ENCODE measurements at places on chromosomes 7 and 10.
A peak's percentile ranks its signal among the peaks of the same experiment; 100 is the strongest.

DNA sequence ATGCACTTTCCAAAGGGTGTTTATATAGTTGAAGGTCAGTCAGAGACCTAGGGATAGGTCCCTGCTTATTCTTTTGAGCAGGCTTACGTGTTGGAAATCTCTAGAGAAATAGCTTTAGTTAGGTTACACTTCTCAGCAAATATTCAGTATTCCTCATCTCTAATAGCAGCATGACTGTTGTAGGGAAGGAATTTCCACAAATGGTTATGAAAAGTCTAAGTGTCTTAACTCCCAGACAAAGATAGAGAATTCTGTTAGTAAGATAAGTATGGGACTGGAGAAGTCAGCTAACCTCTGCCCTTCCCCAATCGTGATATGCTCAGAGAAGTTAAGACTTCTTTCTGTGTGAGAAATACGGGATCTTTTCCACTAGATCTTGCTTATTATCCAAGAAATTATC lies 16.5 kb downstream of the SGPL1 start:
- no peak for DNase-seq

DNA sequence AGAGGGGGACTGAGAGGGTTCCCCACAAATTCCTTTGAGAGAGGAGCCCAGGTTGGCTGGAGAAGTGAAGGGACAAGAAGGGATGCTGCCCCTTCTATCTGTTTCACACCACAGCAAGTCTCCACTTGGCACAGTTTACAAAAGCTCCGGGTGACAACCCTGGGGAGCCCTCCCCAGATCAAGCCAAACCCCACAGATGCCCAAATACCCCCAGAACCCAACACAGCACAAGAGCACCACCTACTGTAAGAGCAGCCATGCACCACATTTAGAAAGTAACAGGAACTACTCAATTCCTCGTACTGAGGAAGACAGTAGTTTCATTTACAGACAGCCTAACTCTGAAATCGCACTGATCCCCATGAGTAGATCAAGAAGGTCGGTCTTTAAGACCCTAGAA lies 67.8 kb upstream of the ATP6V0A4 start:
- DNase-seq = no peak

GRCh38 chr7:79531905-79532664 lies 78.6 kb upstream of the MAGI2 start:
- no peak for DNase-seq

DNA sequence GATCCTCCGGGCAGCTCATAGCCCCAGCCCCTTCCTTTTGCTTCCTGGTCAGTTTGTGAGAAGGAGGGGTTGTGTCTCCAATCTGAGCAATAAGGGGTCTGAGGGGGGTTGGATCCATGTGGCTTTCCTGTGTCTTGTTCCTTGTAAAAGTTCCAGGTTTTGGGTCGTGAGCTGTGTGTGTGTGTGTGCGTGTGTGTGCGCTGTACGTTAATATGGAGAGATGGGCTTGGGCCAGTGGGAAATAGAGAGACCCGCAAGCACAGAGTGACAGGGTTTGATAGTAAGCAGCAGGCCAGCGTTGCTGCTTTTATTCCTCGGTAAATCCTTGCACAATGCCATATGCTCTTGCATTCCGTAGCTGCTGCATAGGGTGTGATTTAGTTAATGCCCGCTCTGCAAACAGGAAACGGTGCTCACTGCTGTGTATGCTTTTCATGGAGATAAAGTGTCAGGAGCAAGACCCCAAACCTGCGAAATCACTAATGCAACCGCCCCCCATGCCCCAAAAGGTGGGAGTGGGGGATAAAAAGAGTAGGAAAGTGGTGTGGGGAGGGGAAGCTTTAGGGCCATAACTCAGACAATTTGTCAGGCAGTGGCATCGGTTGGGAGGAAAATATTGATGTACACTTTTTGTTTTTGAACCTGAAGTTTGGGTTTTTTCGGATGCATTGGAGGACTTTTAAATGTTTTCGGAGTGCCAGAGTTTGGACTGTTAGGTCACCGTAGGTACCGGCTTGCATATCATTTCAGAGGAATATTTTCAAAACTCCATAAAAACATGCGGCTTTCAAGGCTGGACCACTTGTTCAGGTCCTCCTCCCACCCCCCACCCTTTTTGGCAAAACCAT lies 108.7 kb downstream of the TCF7L2 start:
- no peak for DNase-seq

DNA sequence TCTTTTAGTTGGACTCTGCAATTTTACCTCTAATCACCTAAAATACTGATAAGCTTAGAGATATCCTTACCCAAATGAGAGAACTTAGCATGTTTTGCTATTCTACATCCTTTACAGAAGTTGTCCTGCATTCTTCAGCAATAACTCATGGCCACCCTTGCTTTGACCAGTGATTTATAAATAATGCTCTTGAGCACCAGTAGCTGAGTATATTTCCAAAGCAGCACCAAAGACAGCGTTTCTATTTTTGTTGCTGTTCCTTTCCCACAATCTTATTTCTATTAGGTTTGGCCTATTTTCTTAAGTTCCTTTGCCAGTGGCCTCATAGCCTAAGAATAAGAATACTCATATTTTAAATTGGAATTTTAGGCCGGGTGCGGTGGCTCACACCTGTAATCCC lies 15.0 kb downstream of the ARPC1A start:
- DNase-seq = no peak

DNA sequence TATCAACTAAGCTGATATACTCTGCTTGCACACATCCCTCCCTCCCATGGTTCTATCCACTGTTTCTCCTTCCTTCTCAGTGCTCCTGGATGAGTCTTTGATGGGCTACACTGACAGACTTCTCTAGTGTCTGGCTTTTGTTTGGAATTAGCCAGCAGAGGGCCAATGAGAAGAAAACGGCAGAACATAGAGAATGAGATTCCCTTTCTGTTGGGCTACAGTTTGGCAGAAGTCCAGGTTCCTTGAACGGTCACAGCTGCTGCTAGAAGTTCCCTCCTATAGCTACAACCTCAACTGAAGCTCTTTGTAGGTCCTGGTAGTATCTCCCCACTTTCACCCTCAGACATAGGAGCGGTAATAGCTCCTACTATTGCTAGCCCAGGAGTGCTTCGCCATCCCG lies 251.1 kb upstream of the LRRN3 start:
- DNase-seq = no peak

DNA sequence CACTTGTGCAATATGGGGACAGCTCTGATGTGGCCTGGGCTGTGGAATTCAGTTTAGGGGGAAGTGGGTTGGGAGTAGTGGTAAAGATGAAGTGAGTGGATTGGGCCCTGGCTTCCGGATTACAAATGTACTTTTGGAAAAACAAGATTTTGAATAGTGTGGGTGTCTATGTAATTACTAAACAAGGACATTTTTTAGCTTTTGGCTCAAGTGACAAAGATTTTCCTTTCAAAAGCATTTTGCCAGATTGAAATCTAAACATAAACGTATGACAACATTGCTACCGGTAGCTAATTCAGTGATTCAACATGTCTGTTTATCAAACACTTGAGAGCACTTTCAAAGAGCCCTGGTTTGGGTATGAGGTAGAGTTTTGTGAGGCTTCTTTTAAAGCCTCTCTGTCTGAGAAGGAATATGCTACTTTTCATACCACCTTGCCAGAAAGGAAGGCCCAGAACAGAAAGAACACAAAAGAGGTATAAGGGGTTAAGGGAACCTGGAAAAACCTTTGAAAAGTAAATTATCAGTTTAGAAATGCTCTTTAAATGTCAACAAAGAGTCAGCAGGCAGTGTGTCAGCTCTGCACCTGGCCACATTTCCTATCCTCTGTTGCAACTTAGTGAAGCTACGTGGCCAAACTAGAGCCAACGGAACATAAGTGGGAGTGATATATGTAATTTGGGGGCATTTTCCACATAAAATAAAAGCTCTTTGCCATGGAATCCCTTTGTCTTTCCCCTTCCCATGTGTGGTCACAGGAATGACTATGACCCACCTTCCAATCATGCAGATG lies 516.1 kb downstream of the NRG3 start:
- DNase-seq = no peak

- peak; percentile 5 for DNase-seq
Observed at GRCh38 chr10:132685101-132685891, 100.7 kb downstream of the NKX6-2 start.

DNA sequence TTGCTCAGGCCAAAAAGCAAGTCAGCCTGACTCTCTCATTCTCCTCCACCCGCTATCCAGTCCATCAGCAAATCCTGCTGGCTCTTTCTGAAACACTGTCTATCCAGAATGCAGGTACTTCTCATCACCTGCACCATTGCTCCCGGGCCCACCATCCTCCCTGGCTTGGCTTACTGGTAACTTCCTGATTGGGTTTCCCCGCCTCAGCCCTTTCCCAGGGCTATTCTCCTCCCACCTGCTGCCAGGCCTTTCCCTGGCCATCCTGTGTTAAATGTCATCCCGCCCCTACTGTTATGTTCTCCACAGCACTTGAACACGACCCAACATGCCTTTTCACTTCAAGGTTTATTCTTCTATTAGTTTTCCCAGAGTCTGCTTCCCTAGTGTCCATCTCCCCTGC lies 124.0 kb downstream of the CNNM2 start:
- DNase-seq = no peak

DNA sequence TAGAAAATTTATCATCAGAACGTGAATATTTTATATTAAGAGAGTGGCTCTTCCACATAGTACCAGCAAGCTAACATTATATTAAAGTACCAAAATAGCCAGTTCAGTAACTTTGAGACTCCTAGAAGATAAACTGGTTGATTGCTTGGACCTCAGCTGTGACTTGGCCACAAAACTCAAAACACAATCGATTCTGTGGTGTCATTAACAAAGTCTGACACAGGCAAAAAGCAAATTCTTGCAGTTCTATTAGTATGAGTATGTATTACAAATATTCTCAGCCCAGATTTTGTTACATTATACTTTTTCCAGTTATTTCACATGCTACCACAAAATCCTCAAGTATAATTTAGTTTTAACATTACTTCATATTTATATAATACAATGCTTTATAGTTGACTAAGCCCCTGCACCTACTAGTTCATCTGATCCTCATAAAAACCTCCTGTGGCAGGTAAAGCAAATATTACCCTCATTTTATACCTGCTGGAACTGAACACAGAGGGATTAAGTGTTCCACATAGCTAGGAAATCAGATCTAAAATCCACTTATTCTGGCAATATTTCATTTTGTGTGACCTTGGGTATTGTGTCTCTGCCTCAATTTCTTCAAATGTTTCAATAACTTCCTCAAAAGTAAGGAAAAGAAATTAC lies 279.9 kb upstream of the MKLN1 start:
- DNase-seq = no peak

DNA sequence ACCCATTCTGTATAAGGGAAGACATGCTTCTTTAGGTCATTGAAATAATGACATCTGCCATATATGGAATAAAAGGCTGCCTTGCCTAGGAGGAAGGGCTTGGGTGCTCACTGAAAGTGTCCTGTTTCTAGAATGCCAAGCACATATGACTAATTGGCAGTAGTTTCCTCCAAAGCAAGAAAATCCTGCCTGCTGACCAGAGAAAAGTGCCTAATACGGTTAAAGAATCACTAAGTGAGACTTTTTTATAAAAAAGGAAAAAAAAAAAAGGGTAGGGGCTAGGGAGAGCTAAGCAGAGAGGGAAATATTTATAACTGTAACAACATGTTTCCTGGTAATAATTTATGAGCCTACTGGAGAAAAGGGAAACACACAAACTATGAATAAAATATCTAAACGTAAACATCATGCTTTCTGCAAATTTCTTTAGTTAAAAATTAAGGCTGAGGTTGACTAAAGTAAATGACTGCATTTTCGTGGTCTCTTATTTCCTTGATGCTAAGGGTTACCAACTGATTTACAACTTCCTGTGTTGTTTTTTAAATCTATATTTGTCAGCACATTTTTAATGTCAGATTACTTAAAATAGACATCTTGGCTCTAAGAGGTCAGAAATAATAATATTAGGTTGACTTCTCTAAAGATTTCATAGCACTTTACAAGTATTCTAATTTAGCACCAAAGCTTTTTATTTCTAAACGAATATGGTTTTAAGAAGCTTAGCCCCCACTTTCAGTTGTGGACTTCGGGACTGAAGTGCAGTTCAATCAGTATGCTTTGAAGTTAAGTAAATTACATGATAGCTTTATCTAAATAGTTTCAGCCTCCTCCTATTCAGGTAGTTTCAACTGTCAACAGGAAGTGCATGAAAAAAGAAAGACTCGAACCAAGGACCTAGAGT lies 89.6 kb downstream of the CABCOCO1 start:
- no peak for DNase-seq

- DNase-seq = no peak
Observed at GRCh38 chr7:50956522-50957155, 173.9 kb upstream of the GRB10 start.

GRCh38 chr7:128665057-128665456 lies 7.0 kb upstream of the GARIN1A start:
- no peak for DNase-seq

- DNase-seq = no peak
Observed at GRCh38 chr7:133139350-133139749, 57.5 kb upstream of the CHCHD3 start.

GRCh38 chr7:75771224-75771623 lies 787 bp downstream of the CCL26 start:
- DNase-seq = no peak

DNA sequence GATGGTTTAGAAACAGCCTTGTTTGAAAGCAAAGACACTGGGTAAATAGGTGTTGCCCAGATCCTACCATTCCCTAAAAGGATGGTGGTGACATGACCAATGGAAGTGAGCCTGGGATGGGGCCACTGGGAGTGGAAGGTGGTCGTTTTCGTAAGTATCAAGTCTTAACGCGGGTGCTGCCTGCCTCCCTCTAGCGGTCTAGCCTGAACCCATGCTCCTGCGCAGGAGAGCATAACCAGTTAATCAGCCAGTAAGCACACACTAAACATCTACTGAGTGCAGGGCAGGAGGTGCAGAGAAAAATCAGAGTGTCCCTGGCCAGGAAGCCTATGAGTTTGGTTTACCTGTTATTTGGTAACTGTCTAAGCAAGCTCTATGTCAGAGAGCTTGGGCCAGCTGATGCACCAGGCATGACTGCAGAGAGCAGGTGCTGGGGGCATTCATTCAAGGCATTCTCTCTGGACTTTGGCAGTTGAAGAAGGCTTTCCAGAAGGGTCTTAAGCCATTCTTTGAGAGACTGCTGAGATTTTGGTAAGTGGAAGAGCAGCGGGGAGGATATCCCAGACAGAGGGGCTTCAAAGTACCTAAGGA lies 930 bp downstream of the GARIN1A start:
- DNase-seq = no peak

All from stimulated activated CD4-positive, alpha-beta T cell treated with anti-CD3 and anti-CD28 coated beads, TNF-alpha, amount 100 ng/mL, for 48 hours (primary cell).